ENCODE measurements at places on chromosomes 2 and 18.
A peak's percentile ranks its signal among the peaks of the same experiment; 100 is the strongest.

DNA sequence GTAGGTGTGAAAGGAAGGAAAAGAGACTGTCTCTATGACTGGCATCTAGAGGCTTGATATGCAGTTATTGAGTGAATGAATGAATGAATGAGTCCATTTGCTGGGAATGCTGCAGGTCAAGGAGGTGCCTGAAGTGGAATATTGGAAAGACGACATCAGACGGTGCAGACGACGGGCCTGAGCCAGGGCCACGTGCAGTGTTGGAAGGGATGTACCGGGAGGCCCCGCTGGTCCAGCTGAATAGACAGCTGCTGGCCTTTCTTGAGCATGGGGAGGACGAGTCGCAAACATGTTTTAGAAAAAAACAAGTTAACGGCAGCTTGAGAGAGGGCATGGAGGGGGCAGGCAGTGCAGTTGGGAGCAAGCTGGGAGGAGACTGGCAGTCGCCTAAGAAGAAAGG, 237.1 kb upstream of the PXDN start:
- peaks cover 5% of the 10 kb centered on the region for H3K4me1 ChIP-seq
- H3K27ac ChIP-seq, result no peak overlapping the region
- peaks cover 10% of the 10 kb centered on the region for H3K36me3 ChIP-seq
- DNase-seq, result no peak

GRCh38 chr2:4976407-4976806, 715.8 kb upstream of the SOX11 start:
- no peaks in the 10 kb centered on the region for H3K4me1 ChIP-seq
- peak; percentile 48 for DNase-seq

- H3K4me1 ChIP-seq, result no peaks in the 10 kb centered on the region
- H3K4me3 ChIP-seq, result no peak overlapping the region
- H3K36me3 ChIP-seq, result no peaks in the 10 kb centered on the region
- H3K27ac ChIP-seq, result no peak overlapping the region
- H3K27me3 ChIP-seq, result no peaks in the 10 kb centered on the region
- peak; percentile 35 for DNase-seq
Observed at GRCh38 chr18:50044402-50044801, 150.5 kb downstream of the MYO5B start.

GRCh38 chr2:53969285-53969967, 1.4 kb downstream of the PSME4 start:
- H3K4me1 ChIP-seq, result peaks cover 2% of the 10 kb centered on the region
- no peak overlapping the region for H3K27ac ChIP-seq
- no peak for DNase-seq
- no peaks in the 10 kb centered on the region for H3K27me3 ChIP-seq
- H3K4me3 ChIP-seq, result peak overlapping the region; percentile 95

GRCh38 chr18:53567929-53568574, 656.4 kb downstream of the MBD2 start:
- H3K4me1 ChIP-seq, result peaks cover 3% of the 10 kb centered on the region
- H3K36me3 ChIP-seq, result no peaks in the 10 kb centered on the region
- no peaks in the 10 kb centered on the region for H3K27me3 ChIP-seq

- no peaks in the 10 kb centered on the region for H3K36me3 ChIP-seq
- no peaks in the 10 kb centered on the region for H3K4me1 ChIP-seq
- H3K27ac ChIP-seq, result no peak overlapping the region
- H3K4me3 ChIP-seq, result no peak overlapping the region
- DNase-seq, result no peak
Observed at GRCh38 chr2:115609978-115610377, 1167.5 kb downstream of the DPP10 start.

GRCh38 chr2:105388971-105389381, 9.9 kb downstream of the FHL2 start:
- no peak overlapping the region for H3K27ac ChIP-seq
- DNase-seq, result no peak
- H3K4me1 ChIP-seq, result no peaks in the 10 kb centered on the region
- peaks cover 39% of the 10 kb centered on the region for H3K36me3 ChIP-seq

DNA sequence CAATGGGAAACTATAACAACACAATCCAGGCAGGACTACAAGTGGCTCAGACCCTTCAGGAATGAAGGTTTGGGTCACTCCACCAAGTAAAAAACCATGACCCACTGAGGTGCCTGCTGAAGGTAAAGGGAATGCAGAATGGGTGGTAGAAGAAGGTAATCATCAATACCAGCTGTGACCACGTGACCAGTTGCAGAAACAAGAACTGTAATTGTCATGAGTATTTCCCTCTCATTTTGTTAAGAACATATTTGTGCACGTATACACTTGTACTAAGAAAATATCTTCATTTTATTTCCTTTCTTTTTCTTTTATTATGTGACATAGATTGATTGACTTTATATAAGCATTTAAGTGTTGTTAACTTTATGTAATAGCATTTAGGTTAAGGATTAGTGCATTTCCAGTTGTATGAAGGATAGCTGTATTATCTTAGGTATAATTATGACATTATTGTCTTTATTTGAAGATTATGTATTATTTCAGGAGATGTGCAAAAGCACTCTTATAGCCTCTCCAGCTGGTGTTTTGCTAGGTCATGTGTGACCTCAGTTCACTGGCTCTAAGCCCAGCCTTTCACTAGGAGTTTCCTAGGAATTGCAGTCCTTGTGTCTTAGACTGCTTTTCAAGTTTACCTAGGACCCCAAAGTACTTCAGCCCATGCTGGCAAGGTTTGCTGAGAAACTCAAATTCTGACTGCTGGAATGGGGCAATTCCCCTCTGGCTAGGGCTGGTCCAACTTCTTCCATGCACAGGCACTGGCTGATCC, 125.7 kb upstream of the DPP10 start:
- H3K27me3 ChIP-seq, result no peaks in the 10 kb centered on the region
- no peak overlapping the region for H3K27ac ChIP-seq
- no peaks in the 10 kb centered on the region for H3K4me1 ChIP-seq
- H3K4me3 ChIP-seq, result no peak overlapping the region

DNA sequence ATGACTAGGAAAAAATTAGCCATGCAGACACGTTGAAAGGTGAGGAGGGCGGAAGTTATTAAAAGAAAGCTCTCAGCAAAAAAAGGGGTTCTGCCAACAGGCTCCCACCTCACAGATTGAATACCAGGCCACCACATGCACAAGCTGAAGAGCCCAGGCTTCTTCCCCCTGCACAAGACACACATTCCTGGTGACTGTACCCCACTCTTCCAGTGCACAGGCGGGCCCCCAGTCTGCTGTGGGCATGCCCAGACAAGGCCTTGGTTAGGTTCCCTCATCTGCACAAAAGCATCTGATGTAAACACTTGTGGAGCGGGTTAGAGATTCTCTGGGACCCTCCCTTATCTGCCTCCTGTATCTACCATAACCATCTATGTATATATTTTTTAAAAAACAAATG, 81.7 kb downstream of the AGPS start:
- DNase-seq, result no peak
- H3K27me3 ChIP-seq, result no peaks in the 10 kb centered on the region
- no peak overlapping the region for H3K4me3 ChIP-seq
- no peaks in the 10 kb centered on the region for H3K4me1 ChIP-seq

DNA sequence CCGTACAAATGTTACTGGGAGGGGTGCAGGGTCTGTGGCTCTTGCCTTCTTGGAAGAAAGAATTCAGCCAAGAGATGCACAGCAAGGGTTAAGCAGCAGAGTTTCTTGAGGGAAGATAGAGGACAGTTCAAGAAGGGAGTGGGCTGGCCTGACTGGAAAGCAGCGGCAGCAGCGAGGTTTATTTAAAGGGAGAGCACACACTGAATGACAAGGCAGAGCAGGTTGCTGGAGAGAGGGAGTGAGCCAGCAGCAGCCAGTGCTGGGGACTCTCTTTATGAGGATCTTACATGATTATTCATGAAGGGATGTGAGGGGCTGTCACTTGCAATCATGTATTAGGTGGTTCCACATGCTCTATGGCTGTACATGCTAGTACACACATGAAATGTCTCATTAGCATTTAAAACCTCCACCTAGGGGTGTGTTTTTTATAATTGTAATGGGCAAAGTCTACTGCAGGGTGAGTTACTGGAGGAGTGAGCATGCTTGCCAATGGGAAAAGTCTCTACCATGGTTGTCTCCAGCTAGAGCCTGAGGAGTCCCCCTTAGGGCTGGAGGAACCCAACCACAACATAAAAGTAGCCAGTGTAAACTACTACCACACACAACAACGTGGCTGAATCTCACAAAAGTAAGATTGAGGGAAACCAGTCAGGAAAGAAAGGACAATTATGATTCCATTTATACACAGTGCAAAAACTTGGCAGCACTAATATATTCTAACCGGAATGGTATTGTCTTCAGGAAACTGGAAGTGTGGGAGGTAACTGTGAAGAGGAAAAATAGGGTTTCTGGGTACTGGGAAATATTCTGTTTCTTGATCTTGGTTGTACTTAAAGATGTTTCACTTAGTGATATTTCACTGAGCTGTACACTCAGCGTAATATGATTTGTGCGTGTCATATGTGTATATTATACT, 87.6 kb upstream of the FAM110C start:
- H3K27ac ChIP-seq, result no peak overlapping the region
- no peak for DNase-seq
- no peaks in the 10 kb centered on the region for H3K4me1 ChIP-seq
- no peak overlapping the region for H3K4me3 ChIP-seq
- H3K27me3 ChIP-seq, result no peaks in the 10 kb centered on the region

GRCh38 chr2:100670232-100670631, 107.4 kb downstream of the PDCL3 start:
- no peak overlapping the region for H3K4me3 ChIP-seq
- DNase-seq, result no peak
- H3K27me3 ChIP-seq, result no peaks in the 10 kb centered on the region

DNA sequence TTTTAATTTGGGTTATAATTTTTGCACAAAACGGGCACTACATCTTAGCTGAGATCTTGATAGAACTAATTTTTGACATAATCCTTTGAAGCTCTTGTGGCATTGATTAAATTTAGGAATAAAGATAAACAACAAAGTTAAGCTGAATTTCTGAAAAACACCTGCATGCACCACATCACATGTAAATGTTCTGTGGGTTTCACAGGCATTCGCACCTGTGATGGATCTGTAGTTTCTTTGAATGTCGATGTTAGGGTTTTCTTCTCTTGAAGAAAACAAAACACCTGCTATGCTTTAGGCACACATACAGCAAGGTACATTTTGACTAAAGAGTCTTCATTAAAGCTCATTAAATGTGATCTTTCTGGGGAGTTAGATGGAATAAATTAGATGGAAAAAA, 60.3 kb downstream of the RPIA start:
- no peak overlapping the region for H3K27ac ChIP-seq
- DNase-seq, result no peak
- 0 out of 2 replicates have a peak, but pooled peaks cover 5% of the 10 kb centered on the region for H3K4me1 ChIP-seq
- H3K36me3 ChIP-seq, result peaks cover 28% of the 10 kb centered on the region

DNA sequence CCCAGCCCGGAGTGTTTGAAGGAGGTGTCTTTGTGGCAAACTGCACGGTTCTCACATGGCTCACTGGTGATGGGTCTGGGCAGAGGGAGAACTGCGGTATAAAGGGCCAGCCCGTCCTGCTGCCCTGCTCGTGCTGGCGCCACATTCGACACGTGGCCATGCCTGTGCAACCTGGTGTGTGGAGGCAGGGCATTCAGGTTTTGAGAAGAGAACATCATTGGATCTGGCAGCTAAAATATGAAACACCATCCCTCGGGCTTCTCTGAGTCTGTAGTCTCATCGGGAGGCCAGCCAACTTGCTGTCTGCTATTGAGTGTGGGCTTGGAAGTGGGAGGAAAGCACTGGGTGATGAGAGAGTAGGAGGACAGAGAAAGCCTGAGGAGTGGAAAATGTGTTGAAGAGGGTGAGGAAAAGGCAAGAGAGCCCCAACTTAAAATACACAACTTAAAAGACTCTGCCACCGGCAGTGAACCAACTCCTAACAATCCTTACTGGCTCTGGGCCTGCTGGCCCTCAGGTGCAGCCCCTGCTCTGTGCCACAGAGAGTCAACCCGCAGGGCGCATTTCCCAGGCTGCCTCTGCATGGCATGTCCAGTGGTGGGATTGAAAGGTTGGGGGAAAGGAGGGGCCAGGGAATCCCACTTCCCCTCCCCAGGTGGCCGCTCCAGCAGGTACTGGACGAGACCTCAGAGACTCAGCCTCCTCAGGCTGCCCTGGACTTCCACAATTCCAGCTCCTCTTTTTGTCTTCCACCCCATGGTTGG, 112.7 kb upstream of the DLX2 start:
- DNase-seq, result no peak
- H3K27ac ChIP-seq, result no peak overlapping the region
- H3K4me3 ChIP-seq, result no peak overlapping the region
- no peaks in the 10 kb centered on the region for H3K36me3 ChIP-seq
- 0 out of 2 replicates have a peak, but pooled peaks cover 4% of the 10 kb centered on the region for H3K4me1 ChIP-seq

- peak; percentile 73 for DNase-seq
- H3K4me1 ChIP-seq, result peaks cover 8% of the 10 kb centered on the region
- no peak overlapping the region for H3K4me3 ChIP-seq
- H3K27me3 ChIP-seq, result no peaks in the 10 kb centered on the region
Observed at GRCh38 chr2:219537657-219538488, 5.7 kb downstream of the CHPF start.

DNA sequence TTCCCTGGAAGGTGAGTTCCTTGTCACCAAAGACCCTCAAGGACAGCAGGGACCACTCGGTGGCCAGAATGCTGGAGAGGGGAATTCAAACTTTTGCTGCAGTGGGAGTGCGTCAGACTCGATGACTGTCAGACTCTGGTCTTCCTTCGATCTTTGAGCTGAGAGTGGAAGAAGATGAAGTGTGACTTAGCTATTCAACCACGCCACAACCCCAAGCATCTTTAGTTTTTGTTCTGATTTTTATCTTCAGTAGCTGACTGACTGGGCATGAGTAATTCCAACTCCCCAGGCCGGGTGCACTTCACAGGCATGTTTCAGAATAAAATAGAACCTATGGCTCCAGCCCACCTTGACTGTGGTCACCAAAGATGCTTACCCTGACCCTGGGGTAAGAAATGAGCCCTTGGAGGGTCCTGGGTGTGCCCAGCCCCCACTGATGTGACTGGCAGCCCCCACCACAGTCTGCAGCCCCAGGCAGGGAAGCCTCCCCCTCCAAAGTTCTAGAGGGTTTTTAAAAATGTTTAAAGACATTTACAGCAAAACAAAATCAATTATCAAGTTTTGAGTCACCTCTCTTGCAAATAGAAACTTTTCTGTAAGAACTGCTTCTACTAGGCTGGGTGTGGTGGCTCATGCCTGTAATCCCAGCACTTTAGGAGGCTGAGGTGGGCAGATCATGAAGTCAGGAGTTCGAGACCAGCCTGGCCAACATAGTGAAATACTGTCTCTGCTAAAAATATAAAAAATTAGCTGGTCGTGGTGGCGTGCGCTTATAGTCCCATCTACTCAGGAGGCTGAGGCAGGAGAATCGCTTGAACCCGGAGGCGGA, 24.9 kb upstream of the YWHAQ start:
- no peaks in the 10 kb centered on the region for H3K27me3 ChIP-seq
- no peaks in the 10 kb centered on the region for H3K36me3 ChIP-seq
- H3K4me3 ChIP-seq, result no peak overlapping the region
- no peak for DNase-seq

GRCh38 chr2:230924470-230925341, at the start of gene GPR55:
GPR55 (minus strand) TSS chr2:230925242; CDS start chr2:230910962, 14,280 bp downstream.
- no peaks in the 10 kb centered on the region for H3K36me3 ChIP-seq
- H3K4me3 ChIP-seq, result no peak within 1 kb of the TSS
- peak; percentile 69 for DNase-seq

GRCh38 chr2:27471961-27472360, 17.6 kb downstream of the IFT172 start:
- DNase-seq, result no peak
- no peak overlapping the region for H3K27ac ChIP-seq
- H3K4me3 ChIP-seq, result no peak overlapping the region
- no peaks in the 10 kb centered on the region for H3K4me1 ChIP-seq
- H3K27me3 ChIP-seq, result no peaks in the 10 kb centered on the region
- H3K36me3 ChIP-seq, result peaks cover 20% of the 10 kb centered on the region

- no peaks in the 10 kb centered on the region for H3K4me1 ChIP-seq
- no peak overlapping the region for H3K4me3 ChIP-seq
- no peak for DNase-seq
- no peak overlapping the region for H3K27ac ChIP-seq
Observed at GRCh38 chr2:33804155-33804554, 205.1 kb upstream of the FAM98A start.

GRCh38 chr2:238495422-238495821, 68.7 kb downstream of the ASB1 start:
- no peaks in the 10 kb centered on the region for H3K4me1 ChIP-seq
- DNase-seq, result no peak
- H3K4me3 ChIP-seq, result no peak overlapping the region

Measured in H9 (cell line).